Activated CD4-positive, CD25-positive, alpha-beta regulatory T cell treated with anti-CD3 and anti-CD28 coated beads, Interleukin-2, amount 50 U/mL, for 72 hours (primary cell): ENCODE measurements at places on chromosomes 12 and 14.

DNA sequence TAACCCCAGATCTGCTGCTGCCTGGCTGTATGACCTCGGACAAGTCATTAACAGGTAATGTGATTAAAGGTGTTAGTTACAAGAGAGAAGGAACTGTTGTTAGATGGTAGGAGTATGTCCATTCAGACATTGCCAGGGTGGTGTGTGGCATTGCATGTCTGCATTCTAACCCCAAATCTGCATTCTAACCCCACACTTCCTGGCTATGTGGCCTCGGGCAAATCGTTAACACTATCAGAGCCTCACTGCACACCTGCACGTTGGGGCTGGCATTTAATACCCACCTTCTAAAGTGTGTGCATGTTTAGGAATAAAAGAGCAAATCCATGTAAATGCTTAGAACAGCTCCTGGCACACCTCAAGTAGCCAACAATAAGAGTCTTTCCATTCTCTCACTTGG, 46.4 kb downstream of the CHST11 start:
- no peak for DNase-seq

GRCh38 chr14:23428686-23429495, 6.6 kb downstream of the MYH7 start:
- DNase-seq, result no peak

DNA sequence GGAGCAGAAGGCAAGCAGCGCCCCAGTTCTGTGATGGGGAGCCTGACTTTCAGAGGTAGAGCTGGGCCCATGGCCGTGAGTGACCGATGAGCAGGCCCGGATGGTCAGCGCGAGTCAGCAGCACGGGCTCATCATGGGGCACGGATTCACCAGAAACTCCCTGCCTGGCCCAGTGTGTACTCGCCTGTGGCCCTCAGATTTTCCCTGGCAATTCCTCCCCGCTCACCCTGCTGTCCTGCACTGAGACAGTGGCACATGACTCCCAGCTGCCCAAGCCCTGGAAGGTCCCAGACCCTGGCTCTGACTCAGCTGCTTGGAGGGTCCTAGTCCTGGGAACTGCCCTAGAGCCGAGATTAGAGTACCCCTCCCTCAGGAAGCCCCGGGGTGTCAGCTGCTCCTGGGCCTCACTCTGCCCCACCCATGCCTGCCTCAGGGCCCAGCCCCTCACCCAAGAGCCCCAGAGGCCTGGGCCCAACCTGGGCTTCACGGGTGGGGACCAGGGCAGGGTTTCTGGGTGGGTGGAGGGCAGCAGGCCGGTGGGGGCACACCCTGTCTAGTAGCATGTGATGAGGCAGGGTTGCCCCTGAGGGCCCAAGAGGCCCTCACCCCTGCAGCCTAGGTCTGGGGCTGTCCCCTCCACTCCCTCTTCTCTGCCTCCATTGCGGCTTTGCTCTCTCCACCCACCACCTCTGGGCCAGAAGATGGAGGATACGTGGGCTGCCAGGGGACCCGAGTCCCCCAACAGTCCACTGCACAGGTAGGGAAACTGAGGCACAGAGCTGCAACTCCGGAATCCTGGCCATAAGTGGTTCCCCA, 8.4 kb downstream of the TRMT61A start:
- DNase-seq, result no peak

DNA sequence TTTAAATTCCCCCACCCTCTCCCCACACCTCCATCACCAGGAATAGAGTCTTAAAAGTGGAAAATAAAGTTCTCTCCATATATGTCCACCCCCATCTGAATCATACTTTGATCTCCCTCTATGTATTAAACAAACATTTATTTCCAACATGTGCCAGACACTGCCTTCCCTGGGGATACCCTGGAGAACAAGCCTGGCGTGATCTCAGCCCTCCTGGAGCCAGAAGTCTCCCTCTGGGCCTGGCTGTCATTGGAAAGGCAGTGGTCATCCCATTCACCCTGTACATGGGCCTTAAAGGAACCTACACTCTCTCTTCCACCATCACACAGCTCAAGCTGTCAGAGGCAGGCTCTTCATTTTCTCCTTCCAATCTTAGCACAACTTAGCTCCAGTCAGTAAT, 143.6 kb downstream of the EMP1 start:
- DNase-seq, result no peak
